ENCODE measurements at places on chromosomes 6 and 20.

GRCh38 chr6:324729-325125 is 32.4 kb downstream of the DUSP22 start:
- DNase-seq: no peak

GRCh38 chr6:147207837-147208754 is 3.9 kb downstream of the STXBP5 start:
- no peak for DNase-seq

DNA sequence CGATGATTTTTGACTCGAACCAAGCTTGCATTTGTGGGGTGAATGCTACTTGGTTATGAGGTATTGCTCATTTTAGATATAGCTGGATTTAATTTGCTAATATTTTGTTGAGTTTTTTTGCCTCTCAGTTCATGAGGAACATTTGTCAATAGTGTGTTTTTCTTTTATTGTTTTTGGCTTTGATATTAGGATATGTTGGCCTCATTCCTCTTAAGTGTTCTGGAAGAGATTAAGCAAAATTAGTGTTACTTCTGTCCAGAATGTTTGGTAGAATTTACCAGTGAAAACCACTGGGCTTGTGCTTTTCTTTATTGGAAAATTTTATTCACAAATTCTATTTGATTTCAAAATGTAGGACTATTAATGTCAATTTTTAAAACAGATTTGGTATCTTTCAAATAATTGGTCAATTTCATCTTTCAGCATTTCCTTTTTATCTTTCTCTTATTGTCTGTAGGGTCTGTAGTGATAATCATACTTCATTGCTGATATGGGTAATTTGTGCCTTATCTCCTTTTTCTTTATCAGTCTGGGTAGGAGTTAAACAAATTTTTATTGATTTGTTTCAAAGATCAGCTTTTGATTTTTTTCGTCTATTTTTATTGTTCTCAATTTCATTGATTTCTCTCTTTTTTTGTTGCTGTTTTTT is 14.1 kb downstream of the AIG1 start:
- DNase-seq: no peak

DNA sequence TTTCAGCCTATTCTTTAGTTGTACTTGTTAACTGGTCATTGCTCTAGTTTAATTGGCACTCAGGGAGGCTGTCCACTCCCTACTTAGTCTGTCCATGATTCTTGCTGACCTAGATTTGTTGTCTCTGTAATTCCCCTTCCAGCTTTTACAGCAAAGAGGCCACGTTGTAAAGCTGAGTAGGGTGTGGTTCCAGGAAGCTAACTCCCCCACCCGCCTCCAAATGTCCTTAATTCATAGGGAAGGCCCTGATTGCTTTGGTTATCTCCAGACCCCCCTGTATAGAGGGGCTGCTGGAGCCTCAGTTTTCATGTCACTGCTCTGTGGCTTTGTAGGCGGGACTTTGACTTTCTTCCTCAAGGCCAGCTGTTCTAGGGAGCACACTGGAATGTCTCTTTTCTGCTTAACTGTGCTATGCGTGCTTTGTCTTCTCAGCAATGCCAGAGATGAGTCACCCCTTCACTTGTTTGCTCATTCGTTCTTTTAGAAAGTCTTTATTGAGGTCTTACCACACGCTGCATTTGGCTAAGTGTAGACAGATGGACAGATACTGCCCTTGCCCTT is 175.1 kb upstream of the JAG1 start:
- DNase-seq: peak; percentile 13

- DNase-seq: peak; percentile 62
Measured at GRCh38 chr6:85641897-85642773, 551 bp downstream of the SYNCRIP start.
